Naive thymus-derived CD8-positive, alpha-beta T cell (primary cell): ENCODE measurements at places on chromosomes 11 and 22. TPM values are rescaled to one million over a fixed set of nuclear protein-coding genes. Genes with fewer than 3 reads are reported as not detected.

DNA sequence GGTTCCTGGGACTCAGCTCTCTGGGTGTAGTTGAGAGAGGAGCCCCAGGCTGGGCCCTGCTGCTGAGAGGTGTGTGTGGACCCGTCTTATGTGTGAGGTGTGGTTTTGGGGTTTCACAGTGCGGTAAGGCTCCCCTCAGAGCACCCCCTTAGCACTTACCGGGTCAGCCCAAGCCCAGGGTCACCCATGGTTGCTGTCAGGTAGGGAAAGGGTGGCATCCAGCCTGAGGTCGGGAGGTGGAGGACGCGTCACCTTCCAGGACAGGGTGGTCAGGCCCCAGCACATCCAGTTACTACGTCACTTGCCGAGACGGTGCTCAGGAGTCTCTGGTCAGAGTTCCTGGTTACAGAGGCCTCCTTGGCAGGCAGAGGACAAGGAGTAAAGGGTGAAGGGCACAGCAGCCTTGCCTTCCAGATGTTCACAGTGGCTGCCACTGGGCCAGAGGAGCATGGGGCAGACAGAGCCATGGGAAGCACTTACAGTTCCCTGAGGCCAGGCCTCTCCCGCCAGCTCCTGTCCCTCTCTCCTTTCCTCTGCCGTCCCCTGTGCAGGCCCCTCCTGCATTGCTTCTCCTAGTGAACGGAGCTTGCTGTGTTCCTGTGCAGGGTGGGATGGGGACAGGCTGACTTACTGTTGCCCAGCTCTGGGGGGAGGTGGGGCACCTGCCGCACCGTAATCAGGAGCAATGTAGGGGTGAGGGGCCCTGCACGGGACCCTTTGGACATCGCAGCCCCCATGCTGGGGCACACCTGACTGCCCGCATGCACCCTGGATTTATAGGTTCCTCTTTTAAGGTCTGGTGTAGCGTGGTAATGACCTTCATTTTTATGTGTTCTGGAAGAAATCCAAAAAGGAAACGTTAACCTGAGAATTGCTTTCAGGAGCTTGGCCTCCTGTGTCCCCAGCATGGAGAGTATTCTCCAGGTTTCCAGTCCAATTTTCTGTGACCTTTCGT is 285.9 kb downstream of the TBC1D22A start:
- no peak for DNase-seq

MRGPRX3 gene
- total RNA-seq, result not detected

SLC7A4 gene
- total RNA-seq, result 1.3 TPM

DNA sequence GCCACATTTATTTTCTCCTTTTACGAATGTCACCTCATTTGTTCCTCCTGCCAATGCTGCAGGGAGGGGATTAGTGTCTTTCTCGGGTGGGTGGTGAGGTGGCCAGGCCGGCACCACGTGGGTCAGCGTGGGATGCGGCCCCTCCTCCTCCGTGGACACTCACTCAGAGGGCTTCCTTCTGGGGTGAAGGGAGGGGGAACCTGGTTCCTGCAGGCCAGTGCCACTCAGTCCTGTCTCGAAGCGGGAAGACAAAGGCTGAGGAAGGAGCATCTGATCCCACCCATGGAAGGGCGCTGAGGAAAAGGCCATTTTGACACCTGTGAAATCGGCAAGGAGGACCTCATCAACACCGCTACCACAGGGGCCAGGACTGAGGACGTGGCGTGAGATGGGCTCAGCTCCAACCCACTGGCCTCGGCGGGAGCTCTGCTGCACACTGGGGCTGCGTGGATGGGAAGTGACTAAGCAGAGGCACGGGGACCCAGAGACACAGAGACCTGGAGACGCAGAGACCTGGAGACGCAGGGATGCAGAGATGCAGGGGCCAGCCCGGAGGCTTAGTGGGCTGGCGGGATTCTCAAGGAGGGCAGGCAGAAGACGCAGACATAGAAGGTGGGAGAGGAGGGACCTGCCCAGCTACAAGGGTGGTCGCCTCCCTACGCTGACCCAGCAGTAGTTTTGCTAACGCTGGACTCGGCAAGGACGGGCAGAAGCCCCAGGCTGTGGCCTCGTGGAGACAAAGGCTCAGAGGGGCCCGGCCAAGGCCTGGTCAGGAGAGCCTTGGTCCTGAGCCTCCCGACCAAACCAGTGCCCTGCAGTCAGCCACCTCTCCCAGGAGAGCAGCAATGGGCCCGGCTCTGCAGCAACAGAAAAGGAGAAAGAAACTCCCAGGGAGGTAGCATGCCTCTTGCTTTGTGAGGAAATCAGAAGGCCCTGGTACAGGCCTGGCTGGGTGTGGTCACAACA is 1071.2 kb downstream of the BRD1 start:
- peak; percentile 16 for DNase-seq

DNA sequence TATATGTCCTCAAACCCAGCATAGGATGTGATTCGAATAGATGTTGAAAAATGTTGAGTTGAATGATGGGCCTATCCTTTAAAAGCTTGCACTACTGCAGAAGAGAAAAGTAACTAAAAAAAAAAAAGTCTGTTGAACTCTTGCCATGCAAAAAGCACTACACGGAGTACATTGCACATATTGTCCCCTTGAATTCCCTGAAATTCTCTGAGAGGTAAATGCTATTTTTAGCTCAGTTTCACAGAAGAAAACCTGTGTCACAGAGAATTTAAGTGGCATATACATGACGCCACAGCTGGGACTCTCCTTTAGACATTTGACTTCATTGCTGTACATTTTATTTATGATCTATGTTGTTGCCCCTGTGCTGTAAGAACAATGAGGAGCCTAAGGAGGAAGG is 583.8 kb downstream of the SOX6 start:
- DNase-seq, result no peak

DNA sequence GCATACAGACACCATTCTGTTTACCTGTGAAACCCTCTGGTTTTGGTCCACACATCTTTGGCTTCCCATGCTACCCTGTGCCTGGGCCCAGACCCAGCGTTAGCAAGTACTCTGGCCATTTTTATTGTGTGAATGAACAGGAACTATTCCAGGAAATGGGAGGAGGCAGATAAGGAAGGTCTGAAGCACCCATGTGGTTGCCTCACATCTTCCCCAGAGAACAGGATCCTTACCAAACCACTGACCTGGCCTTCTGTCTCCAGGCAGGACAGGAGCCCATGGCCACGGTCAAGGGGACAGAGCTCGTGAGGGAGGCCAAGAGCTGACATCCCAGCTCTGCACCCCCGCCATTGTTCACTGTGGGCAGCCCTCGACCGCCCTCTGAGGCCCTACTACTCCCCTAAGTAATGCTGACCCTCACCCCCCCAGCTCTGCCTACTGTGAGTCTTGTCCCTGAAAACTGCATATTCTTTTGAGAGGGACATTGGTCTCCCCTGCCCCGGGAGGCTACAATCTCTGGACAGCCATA is 97.7 kb upstream of the TP53I11 start:
- DNase-seq, result no peak

DNA sequence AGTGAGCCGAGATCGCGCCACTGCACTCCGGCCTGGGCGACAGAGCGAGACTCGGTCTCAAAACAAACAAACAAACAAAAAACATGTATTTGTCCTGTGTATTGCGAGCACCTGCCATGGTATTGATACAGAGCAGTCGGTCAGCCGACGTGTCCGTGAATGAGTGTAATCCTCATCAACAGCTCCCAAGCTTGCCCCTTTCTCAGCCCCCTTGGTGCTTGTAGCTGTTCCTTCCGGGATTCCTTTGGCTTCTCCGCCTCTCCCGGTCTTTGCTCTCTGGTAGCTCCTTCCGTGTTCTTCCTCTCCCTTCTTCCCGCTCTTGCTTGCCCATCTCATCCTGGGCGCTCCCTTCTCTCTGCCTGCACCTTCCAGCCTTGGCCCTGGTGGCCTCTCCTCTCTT is 10.9 kb downstream of the ZNF74 start:
- DNase-seq, result no peak

DNA sequence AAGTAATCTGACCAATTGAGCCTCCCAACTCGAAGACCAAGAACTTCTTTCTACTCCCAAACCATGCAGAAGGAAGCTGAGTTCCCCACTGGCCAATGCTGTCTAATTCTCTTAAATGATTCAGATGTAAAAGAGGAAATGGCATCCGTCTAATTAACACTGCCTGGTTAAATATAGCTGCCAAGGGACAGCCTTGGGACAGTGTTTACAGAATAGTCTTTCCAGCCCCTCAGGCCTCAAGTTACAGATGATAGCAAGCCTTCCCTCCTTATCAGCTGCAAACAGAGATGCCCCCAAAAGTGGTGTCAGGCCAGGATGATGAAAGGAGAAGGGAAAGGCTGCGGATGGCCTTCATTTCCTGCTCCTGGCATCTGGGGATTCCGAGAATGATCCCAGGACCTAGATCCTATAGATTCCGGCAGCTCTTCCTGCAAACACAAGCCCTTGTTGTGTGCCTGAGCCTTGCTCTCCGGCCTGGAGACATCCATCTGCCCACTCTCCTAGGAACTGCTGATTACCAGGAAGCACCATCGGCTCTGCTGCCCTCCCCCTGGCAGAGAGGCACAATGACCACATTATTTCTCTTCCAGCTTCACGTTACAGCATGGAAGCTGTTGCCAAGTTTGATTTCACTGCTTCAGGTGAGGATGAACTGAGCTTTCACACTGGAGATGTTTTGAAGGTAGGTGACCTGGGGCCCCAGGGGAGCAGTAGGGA is 13.5 kb upstream of the TMA7B start:
- no peak for DNase-seq

USP2 gene
- total RNA-seq, result 0.16 TPM

DNA sequence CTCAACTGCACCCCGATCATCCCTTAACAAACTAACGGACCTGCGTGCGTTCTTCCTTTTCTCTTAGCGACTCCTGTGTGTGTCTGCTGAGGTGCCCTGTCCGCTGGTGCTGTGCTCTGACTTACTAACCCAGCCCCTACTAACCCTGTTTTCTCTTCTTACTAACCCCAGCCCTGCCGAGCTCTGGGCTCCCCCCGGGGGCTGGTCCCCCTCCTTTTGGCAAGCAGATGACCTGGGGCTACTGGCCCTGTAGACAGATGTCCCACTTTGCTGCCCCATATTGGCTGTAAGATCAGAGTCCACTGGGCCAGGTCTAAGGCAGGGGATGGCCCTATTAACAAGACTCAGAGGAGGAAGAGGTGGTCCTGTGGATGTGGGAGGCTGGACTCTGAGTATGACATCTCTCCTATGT is 14.7 kb downstream of the MIAT start:
- no peak for DNase-seq

DNA sequence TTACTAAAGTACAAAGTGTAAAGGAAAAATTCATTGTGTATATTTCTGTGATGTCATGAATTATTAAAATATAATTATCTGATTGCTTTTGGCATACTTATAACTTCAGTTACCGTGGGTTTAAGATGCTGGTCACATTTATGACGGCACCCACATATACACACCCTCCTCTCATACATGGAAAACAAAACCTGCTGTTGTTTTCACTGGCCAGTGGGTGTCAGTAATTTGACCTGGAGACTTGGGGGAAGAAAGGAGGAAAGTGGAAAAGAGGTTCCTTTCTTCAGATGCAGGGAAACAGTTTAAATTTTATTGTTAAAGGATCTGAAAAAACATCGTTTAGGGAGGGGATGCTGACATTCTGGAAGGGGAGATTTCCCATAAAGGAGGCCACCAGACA is 742 bp upstream of the BBOX1 start:
- no peak for DNase-seq

GRCh38 chr11:9760193-9760575 is 96.3 kb downstream of the SWAP70 start:
- no peak for DNase-seq

PAMR1 gene
- not detected for total RNA-seq

CAPN5 gene
- 9.5 TPM for total RNA-seq

DNA sequence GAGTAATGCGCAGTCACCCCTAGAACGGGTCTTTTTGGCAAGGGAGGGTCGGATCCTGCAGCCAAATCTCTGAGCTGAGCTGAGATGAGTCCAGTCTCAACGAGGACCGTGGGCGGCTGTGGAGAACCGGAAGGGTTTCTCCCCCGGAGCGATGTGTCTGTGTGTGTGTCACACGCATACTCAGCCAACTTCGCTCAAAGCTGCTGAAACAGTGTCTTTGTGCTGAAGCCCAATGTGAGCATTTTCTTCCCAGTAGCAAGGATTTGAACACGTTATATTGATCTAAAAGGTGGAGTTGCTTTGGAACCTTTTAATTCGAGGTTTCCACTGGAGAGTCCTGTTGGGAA is 1.4 kb upstream of the CELSR1 start:
- DNase-seq, result no peak

LINC01488 gene
- not detected for total RNA-seq

HTR3B gene
- not detected for total RNA-seq

DNA sequence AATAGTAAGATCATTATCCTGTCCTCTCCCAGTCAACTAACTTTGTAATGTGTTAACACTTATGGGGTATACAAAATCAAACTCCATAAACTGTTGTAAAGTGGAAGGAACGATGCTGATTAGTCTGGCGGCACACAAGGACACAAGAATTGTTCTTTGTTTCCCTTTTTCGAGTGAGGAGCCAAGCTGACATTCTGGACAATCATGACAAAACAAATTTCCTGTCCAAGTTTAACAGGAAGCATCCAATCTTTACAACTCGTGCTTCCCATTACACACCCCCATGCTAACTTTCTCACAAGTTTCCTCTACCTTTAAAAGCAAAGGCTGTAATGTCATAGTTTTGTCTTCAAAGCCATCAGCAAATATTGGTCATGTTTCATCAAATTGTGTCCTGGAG is 20.4 kb upstream of the LDLRAD3 start:
- DNase-seq, result no peak

OR8A1 gene
- not detected for total RNA-seq

DNA sequence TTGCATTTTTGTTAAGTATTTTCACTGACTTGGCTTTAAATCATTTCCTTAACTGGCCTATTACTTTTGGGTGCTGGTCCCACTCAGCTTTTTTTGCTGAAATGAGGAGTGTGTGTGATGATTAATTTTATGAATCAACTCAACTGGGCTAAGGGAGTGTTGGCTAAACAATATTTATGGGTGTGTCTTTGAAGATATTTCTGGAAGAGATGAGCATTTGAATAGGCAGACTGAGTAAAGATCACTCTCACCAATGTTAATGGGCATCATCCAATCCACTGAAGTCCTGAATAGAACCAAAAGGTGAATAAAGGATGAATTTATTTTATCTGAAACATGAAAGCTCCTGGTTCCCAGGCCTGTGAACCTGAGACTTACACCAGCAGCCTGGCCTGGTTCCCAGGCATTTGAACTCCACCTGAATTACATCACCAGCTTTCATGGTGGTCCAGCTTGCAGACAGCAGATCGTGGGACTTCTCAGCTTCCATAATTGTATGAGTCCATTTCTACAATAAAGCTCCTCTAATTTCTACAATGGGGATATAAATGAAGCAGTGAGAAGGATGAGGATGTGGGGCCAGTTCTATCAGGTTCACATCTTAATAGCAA is 241.3 kb upstream of the ZC3H12C start:
- no peak for DNase-seq

SOX10 gene
- total RNA-seq, result not detected

GRCh38 chr11:116837231-116838091 is at the start of gene APOA1:
TSS of gene APOA1 (minus strand) at chr11:116837622. CDS start at chr11:116837387, 235 bp downstream.
- DNase-seq, result no peak

SMC1B gene
- 0.16 TPM for total RNA-seq

SHISAL1 gene
- total RNA-seq, result not detected

DNA sequence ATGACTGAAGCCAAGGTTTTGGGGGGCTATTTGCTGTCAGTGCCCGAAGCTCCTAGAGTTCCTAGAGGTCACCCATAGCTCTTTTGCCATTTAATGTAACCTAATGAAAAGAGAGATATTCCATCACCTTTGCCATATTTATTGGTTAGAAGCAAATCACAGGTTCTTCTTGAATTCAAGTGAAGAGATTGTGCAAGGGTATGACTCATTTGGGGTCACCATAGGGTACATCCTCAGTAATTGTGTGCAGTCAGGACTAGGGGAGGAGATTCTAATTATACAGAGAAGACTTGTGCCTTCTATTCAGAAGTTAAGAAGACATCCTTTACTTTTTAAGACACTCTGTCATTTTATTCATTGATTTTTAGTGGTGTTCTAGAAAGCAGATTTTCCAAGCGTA is 6.9 kb upstream of the PRAME start:
- no peak for DNase-seq
